Activated CD8-positive, alpha-beta memory T cell treated with anti-CD3 and anti-CD28 coated beads, Interleukin-2, amount 50 U/mL, for 48 hours (primary cell): ENCODE measurements at places on chromosomes 1 and 21.

GRCh38 chr21:27173053-27173452, 206.2 kb upstream of the ADAMTS5 start:
- no peak for DNase-seq

DNA sequence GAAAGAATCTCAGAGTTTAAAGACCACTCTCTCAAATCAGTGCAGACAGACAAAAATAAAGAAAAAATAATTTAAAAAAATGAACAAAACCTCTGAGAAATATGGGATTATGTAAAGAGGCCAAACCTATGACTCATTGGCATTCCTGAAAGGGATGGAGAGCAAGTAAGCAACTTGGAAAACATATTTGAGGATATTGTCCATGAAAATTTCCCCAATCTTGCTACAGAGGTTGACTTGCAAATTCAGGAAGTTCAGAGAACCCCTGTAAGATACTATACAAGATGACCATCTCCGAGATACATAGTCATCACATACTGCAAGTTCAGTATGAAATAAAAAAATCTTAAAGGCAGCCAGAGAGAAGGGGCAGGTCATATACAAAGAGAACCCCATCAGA, 43.7 kb upstream of the IVNS1ABP start:
- no peak for DNase-seq

- DNase-seq = no peak
These were observed 128.6 kb downstream of the PRDM2 start for GRCh38 chr1:13828454-13829151.

DNA sequence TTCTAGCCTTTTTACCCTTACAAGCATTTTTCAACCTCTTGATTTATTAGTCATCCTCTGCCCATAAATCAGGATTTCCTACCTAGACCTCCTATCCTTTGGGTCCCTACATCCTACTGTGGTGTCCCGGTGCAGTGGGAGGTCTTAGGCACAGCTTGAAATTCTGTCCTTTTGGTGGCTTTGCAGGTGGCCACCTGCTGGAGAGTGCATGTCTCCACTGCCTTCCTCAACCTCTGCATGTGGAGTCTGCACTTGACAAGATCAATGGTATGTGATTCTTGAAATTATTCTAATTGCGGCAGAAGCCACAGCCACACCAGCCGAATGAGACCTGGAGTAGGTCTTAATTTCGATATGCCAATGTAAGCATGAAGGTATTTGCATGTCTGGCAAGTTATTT, 11.4 kb upstream of the KCNA3 start:
- no peak for DNase-seq

DNA sequence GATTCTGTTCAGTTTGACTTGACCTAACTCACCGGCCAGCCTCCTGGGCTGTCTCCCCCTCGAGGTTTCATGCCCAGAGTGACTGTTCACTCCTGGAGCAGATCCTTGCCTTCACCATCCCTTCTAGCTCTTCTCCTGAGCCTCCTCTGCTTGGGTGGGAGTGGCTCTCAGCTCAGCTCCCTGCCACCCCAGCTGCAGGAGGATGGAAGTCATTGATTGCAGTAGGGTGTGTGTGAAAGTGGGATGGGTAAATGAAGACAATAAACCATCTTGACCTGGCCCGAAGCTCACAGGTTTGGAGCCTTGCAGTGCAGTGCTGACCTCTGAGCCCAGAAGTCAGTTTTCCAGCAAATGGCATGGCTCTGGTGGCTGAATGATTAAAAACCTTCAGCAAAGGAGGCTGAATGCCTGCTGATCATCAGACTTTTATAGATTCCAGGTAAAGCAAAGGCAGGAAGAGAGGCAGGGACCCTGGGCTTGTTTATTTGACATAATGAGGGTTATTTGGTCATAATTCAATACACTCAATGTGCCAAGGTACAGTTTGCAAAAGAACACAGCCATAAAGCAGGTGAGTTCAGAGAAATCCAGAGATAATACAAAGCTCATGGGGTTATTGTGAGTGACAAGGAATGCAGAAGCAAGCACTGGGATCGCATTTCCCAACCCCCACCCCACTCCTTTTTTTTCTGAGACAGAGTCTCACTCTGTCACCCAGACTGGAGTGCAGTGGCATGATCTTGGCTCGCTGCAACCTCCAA, 17.5 kb upstream of the TFF3 start:
- DNase-seq = peak; percentile 20

- DNase-seq = peak; percentile 83
These were observed 27.8 kb upstream of the SUMO3 start for GRCh38 chr21:44845418-44846223.

DNA sequence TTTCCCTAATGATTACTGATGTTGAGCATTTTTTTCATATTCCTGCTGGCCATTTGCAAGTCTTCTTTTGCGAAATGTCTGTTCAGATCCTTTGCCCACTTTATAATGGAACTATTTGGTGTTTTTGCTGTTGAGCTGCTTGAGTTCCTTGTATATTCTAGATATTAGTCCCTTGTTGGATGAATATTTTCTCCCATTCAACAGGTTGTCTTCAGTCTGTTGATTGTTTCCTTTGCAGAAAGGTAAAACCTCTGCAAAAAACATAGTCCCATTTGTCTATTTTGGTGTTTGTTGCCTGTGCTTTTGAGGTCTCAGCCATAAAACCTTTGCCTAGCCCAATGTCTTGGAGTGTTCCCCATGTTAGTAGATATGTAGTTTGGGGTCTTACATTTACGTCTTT, 78.0 kb upstream of the GUCA2B start:
- no peak for DNase-seq

GRCh38 chr1:167434306-167434705, 84.0 kb downstream of the CD247 start:
- no peak for DNase-seq

DNA sequence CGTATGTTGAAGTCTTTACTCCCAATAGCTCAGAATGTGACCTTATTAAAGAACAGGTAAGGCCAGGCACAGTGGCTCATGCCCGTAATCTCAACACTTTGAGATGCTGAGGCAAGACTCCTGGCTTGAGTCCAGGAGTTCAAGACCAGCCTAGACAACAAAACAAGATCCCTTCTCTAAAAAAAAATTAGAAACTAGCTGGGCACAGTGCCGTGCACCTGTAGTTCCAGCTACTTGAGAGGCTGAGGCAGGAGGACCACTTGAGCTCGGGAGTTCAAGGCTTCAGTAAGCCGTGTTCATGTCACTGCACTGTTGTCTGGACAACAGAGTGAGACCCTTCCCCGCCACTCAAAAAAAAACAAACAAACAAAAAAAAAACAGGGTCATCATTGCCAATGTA, 171.3 kb downstream of the RERE start:
- DNase-seq = no peak

GRCh38 chr1:206738370-206739366, 31.9 kb upstream of the IL19 start:
- no peak for DNase-seq

DNA sequence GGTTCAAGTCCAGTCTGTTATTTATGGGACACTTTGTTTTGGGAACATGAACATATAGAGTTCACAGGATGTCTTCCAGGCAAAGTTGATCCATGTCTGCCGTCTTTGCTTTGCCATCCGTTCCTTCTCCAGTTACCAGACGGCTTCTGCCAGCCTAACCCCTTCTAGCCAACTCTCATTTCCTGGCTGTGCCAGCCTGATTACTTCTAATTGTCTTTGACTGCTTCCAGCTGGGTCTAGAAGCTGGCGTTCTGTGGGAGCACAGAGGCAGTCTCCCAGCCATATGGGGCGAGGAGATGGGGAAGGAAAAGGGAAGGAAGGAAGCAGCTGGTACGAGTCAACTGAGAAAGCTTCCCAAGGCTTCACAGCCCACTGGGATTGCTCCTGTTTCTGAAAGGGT, 3.1 kb upstream of the HUNK start:
- no peak for DNase-seq

GRCh38 chr1:116346943-116347673, 25.9 kb upstream of the ATP1A1 start:
- no peak for DNase-seq

DNA sequence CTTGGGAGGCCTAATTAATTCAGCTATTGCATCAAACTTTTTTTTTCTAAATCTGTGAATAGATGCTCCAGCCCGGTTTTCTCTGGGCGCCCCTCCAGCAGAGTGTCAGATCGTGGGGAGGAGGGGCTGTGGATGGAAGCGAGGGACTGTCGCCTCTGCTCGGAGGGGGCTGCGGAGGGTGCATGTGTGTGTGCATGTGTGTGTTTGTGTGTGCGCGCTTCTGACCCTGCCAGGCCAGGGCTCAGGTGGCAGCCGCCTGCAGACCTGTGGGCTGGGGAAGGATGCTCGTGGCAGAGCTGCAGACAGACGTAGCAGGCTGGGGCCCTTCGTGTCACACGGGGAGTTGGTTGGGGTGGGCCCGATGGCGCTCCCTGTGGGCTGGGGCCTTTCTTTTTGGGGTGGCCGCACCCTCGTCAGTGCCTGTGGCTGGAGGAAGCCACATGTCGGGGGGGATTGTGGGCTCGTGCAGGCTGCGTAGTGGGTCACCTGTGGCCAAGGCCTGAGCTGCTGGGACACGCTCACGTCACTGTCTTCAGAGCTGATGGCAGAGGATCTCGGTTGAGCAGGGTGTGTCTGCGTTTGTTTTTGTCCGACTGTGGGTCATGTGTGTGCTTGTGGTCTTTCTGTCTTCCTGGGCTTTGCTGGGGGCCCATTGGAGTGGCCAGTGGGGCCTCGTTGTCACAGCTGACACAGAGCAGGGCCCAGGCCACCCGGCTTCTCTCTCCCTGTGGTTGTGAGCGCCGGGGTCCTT, 2.8 kb downstream of the SKI start:
- DNase-seq = peak; percentile 78

DNA sequence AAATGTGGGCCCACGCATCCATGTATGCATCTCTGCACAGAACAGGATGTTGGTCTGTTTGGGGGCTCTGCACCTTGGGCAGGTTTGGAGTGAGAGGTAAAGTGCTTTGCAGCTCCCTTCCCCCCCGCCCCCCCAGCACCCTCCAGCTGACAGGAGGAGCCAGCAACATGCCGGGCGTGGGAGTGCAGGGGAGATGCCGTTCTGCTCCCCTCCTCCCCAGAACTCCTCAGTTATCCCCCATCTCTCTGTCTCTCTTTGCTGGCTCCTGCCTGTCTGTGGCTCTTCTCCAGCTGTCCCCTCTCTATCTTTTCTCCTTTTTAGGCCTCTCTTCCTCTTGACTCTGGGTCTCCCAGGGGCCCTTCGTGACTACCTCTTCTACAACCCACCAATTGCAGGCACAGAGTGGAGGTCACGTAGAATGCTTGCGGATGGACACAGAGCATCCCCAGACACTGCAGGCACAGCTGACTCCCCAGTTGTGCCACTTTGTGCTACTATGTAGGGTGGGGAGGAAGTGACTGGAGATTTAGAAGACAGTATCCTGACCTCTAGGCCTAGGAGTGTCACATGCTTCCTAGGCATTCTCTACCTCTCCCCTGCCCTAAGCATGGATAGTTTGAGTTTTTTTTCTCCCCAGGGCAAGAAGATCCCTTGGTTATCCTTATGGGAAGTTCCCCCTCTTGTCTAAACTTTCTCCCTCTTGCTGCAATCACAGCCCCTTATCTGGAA, 1.7 kb upstream of the RORC start:
- no peak for DNase-seq

DNA sequence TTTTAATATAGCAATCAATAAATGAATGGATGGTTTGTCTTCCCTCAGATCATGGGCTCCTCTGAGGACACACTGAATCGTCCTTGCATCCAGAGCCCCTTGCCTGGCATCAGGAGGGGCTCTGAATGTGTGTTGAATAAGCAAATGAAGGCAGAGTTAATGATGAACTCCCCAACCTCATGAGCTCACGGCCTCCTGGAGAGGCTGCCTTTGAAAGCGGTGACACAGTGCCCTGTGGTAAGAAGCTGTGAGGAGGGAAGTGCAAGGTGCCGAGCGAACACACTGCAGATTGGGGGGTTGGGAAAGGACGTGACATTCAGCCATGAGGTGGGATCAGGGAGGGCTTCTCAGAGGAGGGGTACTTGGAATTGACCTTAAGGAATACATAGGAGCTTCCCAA, 3.2 kb upstream of the PARS2 start:
- DNase-seq = no peak

- DNase-seq = no peak
These were observed 12.5 kb downstream of the LBR start for GRCh38 chr1:225415307-225415706.

DNA sequence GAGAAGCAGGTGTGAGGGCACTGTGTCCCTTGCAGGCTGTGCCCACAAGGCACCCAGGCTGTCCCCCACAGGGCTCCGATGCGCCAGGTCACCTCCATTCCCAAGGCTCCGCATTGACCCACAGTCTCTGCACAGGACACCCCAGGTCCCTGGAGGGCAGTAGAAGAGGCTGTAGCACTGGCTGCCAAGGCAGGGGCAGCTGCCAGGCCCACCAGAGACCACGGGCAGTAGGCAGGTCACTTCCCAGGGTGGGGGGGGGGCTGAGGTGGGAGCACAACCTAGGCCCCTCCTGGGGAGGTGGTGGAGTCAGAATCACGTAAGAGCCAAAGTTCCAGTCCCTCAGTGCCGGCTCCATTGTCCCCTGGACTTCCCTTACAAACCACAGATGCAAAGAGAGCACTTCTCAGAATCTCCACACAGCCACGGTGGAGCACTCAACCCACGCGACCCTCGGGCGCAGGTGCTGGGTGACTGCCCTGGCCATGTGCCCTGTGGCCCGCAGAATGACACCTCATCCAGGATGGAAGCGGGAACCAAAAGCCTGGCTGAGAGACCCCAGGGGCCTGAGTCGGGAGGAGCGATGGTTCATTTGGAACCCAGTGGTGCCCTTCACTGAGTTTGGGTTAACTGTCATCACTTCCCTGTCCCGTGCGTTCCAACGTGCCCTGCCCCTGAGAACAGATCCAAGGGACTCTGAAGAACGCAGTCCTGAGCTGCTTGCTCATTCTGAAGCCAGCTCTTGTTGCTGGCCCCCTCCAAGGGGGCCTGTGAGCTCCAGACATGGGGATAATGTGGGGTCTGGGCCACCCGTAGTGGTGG, 69.7 kb upstream of the PDE9A start:
- DNase-seq = no peak

DNA sequence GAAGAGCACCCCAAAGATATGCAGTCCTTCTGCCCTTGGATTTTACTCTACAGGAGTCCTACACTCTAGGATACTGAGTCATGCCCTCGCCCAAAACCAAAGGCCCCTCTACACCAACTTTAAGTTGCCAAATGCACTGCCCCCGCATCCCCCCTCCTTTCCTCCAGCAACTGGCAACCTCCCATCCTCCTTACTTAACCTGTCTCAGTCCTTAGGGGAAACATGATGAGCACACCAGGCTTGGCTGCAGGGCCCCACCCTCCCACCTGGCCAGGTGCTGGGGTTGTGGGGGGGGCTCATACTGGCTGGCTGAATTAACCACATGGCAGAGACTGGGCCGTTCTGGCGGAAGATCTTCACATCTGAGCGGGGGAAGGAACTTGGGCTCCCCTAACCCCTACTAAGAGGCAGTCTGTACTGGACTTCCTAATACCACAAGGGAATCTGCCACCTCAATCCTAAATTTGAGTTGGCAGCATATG, 1.2 kb downstream of the HDGF start:
- peak; percentile 73 for DNase-seq

GRCh38 chr1:66511118-66511517, 22.8 kb upstream of the SGIP1 start:
- no peak for DNase-seq

GRCh38 chr1:180042988-180043622, 88.5 kb downstream of the CEP350 start:
- DNase-seq = no peak

GRCh38 chr1:87937831-87938395, 609.2 kb downstream of the LMO4 start:
- DNase-seq = no peak
